ENCODE measurements at places on chromosomes 12 and 14.

DNA sequence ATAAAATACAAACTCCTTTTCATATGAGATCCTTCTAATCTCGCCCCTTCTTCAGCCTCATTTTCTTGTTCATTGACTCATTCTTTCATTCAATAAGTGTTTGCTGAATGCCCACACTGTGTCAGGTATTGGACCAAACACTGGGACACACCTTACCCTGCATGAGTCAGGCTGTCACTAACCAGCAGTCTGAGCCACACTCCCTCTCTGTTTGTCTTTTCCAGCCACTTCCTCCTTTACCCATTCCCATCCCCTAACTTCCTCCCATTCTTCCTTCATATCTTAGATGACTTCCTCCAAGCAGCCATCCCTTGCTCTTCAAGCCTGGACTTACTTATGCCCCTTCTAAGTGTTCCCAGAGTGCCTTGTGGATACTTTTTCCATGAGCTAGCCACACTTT lies 27.0 kb upstream of the HIF1A start:
- no peak for DNase-seq

GRCh38 chr12:51848326-51848727 lies at the start of gene FIGNL2:
TSS of gene FIGNL2 (minus strand) at chr12:51848718. CDS start at chr12:51822413, 26,305 bp downstream.
- DNase-seq = peak; percentile 56

- DNase-seq = no peak
Observed at GRCh38 chr12:18971932-18972331, 157.6 kb upstream of the PLEKHA5 start.

GRCh38 chr12:6752167-6752920 lies 597 bp downstream of the MLF2 start:
- peak; percentile 83 for DNase-seq

GRCh38 chr12:81078469-81079196 lies 754 bp downstream of the ACSS3 start:
- peak; percentile 19 for DNase-seq

All from iPS-NIHi11 (cell line).